MG63 (cell line): ENCODE measurements at places on chromosomes 11 and 22.

GRCh38 chr22:34886812-34887211, 179.1 kb upstream of the ISX start:
- no peak for DNase-seq

GRCh38 chr22:49296561-49296960, 531.1 kb downstream of the BRD1 start:
- no peak for DNase-seq

GRCh38 chr22:46041642-46042041, 64.7 kb upstream of the WNT7B start:
- no peak for DNase-seq

GRCh38 chr22:22167791-22168189, 76.8 kb upstream of the VPREB1 start:
- DNase-seq: no peak

- DNase-seq: no peak
These were observed 9.0 kb upstream of the VPREB1 start for GRCh38 chr22:22235558-22235957.

- no peak for DNase-seq
These were observed 752 bp downstream of the POU2AF1 start for GRCh38 chr11:111378185-111378860.

- no peak for DNase-seq
These were observed 433.4 kb downstream of the BRD1 start for GRCh38 chr22:49394116-49394785.
